ENCODE measurements at places on chromosomes 2 and 18.

- DNase-seq = no peak
Observed at GRCh38 chr18:29251681-29252080, 1074.8 kb upstream of the CDH2 start.

- DNase-seq = no peak
Observed at GRCh38 chr18:40346146-40346545, 1608.9 kb upstream of the PIK3C3 start.

GRCh38 chr2:211157856-211158463 lies 601.6 kb downstream of the CPS1 start:
- peak; percentile 6 for DNase-seq

GRCh38 chr2:148533685-148534084 lies 110.9 kb upstream of the EPC2 start:
- DNase-seq = no peak

DNA sequence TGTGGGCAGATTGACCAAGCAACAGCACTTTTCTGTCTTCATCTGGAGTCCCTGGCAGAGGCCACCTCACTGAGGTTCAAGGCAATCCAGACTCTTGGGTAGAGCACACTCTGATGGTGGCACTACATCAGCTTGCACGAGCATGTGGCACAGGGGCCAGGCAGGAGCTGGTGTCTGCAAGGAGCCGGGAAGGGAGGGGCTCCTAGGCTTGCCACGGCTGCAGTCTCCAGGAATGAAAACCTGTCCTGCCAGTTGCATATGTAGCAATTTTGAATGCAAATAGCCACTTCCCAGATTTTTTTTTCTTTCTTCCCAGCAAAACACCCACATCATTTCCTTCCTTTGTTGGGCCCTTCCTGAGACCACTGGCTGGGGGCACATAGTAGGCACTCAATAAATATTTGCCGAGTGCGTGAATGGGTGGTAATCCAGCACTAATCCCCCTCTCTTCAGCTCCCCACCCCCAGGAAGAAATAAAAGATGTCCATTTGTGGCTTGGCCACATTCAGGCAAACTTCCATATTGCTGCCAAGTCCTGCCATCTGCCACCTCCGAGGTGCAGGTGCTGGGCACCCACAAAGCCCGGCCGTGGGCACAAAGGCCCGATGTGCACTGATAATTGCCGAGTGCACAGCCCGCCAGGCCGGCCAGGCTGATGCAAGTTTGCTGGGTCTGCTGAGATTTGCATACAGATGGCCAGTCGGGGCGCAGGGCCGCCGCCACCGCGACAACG lies 72.4 kb downstream of the MYCN start:
- no peak for DNase-seq

DNA sequence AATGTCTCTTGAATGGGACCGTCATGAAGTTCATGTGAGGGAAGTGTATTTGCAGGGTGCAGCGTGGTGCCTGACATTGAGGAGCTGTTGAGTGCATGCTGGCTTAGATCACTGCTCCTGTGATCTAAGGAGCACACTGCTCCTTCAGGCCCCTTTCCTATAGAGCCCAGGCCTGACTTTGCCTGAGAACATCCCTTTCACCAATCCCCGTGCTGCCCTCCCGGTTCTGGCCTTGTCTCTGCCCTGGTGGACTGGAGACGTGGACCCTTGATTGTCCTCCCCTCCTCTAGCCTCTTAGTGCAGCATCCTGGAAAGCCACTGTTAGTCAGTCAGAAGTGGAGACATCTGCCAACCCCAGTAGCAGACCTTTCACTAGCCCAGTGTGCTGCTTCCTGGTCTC lies 323.6 kb upstream of the HS6ST1 start:
- DNase-seq = no peak

DNA sequence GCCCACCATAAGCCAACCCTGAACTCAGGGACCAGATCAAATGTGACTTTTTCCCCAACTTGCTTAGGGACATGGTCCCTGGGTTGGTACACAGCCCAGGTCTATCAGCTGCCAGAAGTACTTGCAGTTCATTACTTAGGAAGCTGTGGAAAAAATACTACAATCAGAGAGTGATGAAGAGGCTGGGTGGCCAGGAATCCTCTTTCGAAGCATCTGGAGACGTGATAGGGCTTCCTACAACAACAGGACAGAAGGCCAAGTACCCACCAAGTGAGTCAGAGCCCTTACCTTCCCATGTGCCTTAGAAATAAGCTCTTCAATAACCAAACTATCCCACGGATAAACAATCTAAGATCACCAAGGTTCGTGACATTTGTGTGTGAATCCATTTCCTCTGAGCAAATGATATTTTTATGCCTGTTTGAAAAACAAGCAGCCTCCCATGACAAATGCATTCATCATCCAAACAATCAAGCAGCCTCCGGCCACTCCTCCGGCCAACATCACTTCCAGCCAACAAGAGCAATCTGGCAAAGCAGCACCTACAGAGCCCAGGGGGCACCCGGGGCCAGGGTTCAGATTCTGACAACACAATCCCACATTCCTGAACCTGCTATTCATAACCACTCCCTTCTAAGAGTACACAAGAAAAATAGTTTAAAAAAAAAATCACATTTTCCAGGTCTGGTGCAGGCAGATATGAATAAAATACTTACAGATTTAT lies 26.4 kb downstream of the TBC1D8 start:
- no peak for DNase-seq

GRCh38 chr2:222525811-222526210 lies 101.5 kb downstream of the SGPP2 start:
- DNase-seq = no peak

DNA sequence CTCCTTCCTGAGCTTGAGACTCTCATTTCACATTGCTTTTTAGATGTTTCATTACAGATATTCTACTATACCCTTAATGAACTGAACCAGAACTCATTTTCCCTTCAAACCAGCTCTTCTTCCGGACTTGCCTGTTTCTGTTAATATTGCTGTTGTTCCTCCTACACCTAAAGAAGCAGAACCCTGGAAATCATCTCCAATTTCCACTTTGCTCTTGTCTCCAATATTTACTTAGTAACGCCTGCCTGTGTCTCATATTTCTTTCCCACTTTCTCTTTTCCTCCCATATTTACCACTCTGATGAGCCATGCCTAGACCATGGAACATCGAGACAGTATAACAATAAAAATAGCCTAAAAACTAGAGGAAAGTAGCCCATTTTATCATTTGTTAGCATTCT lies 17.9 kb upstream of the GMCL1 start:
- no peak for DNase-seq

DNA sequence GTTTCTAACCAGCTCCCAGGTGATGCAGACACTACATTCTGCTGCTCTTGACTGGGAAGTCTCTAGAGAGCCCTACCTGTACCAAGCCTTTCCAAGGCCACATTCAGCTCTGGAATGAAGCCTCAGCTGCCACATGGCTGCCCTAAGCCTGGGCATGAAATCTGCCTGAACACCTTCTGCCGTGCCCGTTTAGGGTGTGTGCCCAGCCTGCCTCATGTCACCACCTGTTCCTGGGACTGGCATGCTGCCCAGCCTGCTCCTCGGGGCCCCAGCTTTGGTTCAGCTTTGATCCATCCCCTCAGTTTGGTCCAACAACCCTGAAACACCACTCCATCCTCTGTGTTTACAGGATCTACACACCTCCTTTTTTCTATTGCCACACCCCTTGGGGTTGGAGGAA lies 210.9 kb downstream of the L3MBTL4 start:
- no peak for DNase-seq

GRCh38 chr18:54163453-54163852 lies 61.0 kb downstream of the MBD2 start:
- no peak for DNase-seq

GRCh38 chr2:16148632-16149348 lies 208.4 kb downstream of the MYCN start:
- DNase-seq = no peak

DNA sequence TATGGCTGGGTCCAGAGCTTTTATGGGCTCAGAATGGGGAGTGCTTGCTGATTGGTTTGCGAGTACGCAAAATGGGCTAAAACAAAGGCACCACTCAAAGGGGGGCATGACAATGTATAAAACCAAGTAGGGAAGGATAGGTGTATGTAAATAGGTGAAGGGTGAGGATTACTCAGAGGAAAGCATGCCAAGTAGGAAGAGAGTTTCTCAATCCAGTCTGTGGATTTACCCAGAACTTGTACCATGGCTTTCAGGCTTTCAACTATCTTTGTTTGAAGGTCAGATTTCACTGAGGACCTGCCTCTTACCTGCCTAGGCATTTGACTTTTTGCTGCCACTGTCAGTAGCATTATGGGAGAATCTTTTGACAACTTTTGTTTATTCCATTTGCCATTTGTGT lies 92.3 kb downstream of the RAB3GAP1 start:
- DNase-seq = no peak

DNA sequence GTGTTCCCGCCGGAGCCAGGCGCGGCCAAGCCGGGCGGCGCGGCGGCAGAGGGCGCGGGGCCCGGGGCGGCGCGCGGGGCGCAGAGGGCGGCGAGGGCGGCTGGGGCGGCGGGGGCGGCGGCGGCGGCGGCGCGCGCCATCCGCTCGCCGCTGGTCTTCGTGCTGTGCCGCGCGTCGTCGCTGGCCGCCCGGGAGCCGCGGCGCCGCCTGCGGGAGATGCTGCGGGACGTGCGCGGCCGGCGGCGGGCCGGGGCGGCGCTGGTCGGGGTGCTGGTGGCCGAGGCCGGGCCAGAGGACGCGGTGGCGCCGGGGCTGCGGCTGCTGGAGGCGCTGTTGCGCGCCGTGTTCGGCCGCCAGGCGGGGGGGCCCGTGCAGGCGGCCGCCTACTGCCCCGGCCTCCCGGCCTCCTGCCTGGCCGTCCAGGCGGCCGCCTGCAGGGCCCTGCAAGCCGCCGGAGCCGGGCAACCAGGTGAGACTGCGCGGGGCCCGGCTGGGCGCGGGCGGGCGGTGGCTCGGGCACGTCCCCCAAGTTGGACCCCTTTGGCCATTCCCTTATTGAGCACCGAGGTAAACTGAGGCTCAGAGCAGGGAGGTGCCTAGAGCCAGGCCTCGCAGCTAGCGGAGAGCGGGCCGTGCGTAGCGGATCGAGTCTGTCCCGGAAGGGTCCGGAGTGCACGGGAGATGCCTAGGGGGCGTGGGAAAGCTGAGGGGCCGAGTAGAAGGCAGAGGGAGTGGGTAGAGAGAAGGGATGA lies 584 bp downstream of the C2orf72 start:
- no peak for DNase-seq

GRCh38 chr18:2394684-2395083 lies 176.6 kb downstream of the METTL4 start:
- no peak for DNase-seq

DNA sequence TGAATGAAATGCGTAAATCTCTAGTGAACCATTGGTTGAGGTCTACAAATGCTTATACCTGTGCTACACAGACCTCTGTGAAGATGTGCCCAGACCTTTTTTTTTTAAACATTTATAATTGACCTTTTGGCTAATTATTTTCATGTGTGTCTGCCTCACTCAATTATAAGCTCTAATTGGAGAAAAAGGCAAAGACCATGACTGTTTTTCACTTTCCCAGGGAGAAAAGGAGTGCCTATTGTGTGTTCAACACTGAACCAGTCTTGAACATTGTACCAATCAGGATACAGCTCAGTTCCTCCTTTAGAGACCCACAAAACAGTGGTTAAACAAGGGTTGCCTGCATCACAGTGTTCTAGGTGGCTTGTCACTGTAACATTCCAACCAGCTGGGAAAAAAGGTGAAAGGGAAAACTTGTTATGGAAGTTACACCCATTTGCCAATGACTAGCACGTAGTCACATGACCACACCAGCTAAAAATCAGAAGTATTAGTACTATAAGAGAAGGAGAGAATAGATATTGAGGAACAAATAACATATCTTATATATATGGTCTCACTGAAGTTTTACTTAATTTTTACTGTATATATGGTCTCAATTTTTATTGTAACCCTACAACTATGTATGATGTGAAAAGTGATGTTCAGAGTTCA lies 13.4 kb downstream of the TANK start:
- DNase-seq = no peak

GRCh38 chr2:200507179-200507578 lies 2.7 kb downstream of the KCTD18 start:
- no peak for DNase-seq

GRCh38 chr2:26325851-26326250 lies 20.1 kb upstream of the SELENOI start:
- DNase-seq = no peak

DNA sequence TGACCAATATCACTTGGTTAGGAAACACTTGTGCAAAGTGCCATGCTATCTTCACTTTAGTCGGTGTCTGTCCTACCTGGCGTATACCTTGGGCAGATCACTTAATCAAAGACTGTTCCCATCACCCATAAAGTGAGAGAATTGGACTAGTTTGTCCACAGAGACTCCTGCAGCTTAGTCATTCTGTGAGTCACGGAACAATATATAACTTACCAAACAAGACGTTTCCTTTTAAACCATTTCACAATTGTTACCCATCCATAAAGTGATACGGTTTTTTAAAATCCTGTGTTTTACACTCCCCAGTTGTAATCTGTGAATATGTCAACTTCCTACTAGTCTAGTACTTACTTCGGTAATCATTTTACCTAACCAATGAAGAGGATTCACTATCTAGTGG lies 499.3 kb upstream of the SMIM21 start:
- DNase-seq = no peak

DNA sequence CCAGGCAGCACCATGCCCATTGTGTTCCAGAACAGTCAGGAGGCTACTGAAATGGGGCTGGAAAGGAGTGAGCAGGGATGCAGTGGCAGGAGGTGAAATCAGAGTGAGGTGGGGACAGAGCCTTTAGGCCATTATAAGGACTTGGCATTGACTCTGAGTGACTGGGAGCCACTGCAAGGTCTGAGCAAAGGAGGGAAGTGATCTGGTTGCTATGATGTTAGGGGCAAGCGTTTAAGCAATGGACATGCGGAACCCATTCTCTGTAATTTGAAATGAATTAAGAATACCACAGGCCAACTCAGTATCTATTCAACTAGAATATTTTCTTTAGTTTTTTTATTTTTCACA lies 98.2 kb downstream of the DPP4 start:
- DNase-seq = no peak

DNA sequence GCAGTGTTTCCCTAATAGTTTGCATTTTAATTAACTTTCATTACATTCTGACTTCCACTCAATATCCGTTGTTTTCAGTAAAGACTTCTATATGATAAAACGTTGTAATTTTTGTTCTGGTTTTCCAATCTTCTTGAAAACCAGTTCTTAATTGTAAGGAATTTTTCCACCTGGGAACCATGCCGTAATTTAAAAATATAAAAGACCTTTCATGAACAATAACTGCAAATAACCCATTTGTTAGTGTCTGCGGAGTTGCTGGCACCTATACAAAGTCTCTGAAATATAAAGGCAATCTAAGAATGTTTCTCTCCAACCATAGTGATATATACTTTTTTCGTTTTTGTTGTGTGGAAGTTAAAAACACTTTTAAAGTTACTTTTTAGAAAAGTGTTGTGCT lies 7.7 kb upstream of the SATB2 start:
- DNase-seq = no peak

GRCh38 chr2:138831691-138832090 lies 51.5 kb upstream of the NXPH2 start:
- DNase-seq = no peak

- no peak for DNase-seq
Observed at GRCh38 chr2:26542194-26542455, 64.2 kb upstream of the OTOF start.

GRCh38 chr2:235850771-235851551 lies 317.2 kb downstream of the GBX2 start:
- no peak for DNase-seq

- DNase-seq = no peak
Observed at GRCh38 chr18:79847606-79848293, 50.0 kb downstream of the KCNG2 start.

All from GDM1 (cell line).